ENCODE measurements at places on chromosomes 12 and 14. TPM values are rescaled to one million over a fixed set of nuclear protein-coding genes. Genes with fewer than 3 reads are reported as not detected.

DNA sequence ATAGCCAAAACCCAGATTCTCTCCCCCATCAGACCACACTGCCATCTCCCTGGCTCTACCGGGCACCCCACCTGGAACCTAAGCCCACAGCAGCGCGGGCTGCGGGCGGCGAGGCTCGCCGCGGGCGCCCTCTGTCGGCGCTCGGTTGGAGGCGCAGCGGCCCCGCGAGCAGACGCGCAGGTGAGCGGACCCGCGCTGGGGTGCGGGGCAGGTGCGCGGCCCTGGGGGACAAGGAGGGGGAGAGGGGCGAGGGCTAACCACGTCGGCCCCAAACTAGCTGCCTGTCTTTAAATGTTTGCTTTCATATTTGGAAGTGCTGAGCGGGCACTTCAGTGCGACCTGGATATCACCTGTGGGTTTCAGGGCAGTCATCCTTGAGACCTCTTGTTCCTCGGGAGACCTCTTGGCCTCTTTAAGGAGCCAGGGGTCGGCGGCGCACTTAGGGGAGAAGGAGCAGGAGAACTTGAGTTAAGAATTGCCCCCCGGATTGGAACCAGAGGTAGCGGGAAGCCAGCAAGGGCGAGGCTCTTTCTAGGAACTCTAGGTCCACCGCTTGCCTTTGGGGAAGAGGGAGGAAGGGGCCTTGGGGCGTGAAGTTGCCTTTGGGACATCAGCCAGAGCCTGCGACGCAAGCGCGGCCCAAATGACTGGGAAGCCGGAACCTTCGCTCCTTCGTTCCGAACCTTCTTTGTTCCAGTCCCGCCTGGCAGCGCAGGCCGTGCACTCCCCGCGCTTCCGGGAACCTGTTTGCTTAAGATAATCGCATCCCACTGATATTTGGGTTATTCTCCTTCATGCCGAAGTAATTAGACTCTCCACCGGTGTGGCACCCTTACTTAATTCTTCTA, 78.7 kb downstream of the NEDD1 start:
- DNase-seq, result no peak

DNA sequence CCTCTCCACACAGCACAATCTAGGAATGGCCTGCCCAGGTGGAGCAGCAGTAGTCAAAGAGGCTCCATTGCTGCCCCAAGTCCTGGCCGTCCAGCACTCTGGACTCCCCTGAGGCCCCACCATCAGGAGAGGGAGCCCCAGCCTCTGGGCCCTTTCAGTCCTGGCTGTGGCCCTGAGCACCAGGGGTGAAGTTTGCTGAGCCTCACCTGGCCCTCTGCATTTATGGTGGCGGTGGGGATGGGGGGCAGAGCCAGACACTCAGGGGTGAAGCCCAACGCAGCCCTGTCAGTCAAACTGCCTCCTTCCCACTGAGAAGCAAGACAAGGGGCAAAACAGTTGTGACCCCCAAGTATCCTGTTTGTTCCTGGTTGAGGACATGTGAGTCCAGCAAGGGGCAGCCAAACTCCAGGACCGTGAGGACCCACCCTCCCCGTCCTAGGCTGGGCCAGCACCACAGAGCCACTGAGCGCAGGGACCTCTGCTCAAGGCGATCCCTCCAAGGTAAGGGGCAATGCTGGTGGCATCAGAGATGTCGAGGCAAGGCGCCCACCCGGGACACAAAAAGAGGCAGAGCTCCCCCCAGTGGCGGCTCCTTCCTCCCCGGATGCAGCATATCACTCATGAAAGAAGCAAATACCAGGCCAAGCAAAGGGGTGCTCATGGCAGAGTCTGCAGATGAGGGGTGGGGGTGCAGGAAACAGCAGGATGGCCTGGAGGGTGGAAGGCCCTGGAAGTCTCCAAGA, 4.8 kb upstream of the AMN start:
- DNase-seq, result no peak

The GPR68 gene
- 1.3 TPM for total RNA-seq

DNA sequence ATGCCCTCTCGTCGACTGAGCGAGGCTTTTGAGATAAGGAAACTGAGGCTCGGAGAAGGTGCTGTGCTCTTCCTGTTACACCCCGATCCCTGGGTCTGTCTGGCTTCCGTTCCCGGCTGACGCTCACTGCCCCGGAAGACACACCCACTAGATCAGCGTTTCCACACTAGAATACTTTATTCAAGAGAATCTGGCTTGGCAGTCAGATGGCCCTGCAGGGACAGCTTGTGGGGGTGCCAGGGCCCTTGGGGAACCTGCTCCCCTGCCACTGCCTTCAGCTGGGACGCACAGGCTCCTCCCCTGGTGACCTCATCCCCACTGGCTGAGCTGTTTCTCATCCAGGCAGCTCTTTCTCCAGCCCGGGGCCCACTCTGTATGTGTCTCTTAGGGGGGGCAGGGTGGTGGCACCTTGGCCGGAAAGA, 13.7 kb downstream of the PGF start:
- no peak for DNase-seq

The CLEC6A gene
- total RNA-seq, result not detected

The PARP2 gene
- 14.1 TPM for total RNA-seq

DNA sequence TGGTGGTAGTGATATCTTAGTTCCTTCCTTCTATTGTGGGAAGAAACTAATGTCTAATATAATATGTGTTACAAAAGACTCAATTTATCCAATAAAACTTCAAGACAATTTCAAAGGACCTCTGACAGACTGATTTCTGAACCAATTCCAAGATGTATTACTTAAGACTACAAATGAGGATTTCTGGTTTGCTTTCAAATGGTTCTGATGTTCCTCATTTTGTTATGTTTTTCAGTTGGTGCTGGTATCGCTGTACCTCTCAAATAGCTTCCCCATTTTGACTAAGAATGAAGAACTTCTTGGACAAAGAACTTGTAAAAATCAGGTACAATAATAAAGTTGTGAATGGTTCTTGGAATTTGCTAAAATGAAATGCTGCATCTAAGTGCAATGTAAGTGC, 19.4 kb upstream of the MBIP start:
- no peak for DNase-seq

GRCh38 chr14:96863327-96863985, 66.3 kb downstream of the VRK1 start:
- no peak for DNase-seq

The ARMH4 gene
- 2.1 TPM for total RNA-seq

DNA sequence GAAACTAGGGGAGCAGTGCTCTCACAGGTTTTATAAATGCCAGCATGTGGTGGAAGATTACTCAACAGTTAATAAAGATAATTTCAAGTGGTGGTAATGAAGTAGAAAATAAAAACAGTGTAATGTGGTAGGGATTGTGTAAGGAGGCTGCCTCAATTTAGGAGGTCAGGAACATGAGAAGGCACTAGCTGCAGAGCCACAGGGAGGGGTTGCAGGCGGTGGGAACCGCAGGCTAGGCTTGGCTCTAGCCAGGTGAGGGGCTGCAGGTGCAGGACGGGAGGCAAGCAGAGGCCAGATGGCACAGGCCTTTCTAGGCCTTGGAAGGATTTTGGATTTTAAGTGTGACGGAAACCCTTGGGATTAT, 768 bp downstream of the METTL25 start:
- no peak for DNase-seq

DNA sequence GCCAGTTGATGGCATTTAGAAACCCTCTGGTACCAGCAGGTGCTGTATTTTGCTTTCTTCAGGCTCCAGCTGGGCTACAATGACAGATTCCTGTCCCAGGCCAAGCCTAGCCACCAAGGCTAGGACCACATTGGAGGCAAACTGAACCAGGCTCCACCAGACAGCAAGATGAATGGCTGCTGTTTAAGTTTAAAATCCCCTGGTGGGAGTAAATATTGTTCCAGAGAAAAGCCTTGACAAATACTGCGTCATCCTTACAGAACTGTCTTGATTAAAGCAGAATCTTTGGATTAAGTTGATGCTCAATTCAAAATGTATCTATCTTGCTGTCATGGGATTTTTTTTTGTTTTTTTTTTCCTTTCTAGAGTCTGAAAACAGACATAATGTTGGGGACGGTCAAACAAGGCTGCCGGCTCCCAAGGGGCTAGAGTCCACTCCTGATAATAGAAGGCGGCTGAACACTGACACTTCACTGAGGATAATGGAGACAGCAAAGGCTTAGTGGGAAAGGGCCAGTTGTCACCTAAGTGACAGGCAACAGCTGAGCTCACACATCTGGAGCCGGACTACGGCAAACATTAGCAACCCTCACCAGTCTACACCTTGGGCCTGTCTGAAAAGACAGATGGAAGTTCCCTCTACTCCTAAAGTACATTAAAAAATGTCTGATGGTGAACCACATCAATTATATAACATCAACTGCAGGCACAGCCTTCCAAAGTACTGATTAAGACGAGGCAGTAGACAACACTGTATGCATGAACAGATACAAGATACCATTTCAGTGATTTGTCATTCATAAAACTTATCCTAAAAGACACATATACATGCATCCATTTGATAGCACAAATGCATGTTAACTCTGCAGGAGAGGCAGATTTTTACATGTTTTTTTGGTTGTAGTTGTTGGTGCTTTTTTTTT, 1.7 kb downstream of the PRICKLE1 start:
- no peak for DNase-seq

DNA sequence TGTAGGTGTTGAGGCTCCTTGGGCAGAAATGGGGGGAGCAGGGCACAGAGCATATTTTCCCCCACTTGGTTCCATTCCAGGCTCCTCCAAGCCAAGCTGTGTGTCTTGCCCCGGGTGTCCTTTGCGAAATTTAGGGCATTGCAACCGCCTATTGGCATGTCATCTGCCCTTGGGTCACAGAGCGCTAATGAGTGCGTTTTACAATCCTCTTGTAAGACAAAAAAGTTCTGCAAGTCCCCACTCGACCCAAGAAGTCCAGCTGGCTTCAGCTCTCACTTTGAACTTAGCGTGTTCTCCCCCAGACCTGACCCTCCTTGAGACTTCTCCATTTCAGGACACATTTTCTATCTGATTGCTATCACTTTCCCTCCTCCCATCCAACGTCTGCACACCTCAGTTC, 6.1 kb upstream of the LRTM2 start:
- no peak for DNase-seq

- DNase-seq, result no peak
Measured at GRCh38 chr12:74489543-74489942, 48.1 kb upstream of the ATXN7L3B start.

Measured in pulmonary artery endothelial cell (primary cell).